Lower lobe of right lung (tissue), 2 donors: ENCODE measurements at places on chromosomes 4 and X. TPM values are rescaled to one million over a fixed set of nuclear protein-coding genes. Genes with fewer than 3 reads are reported as not detected.

- DNase-seq: no peak
- no peaks in the 10 kb centered on the region for H3K27me3 ChIP-seq
- no peaks in the 10 kb centered on the region for H3K36me3 ChIP-seq
- H3K27ac ChIP-seq: no peak overlapping the region
- no peaks in the 10 kb centered on the region for H3K4me1 ChIP-seq
- H3K4me3 ChIP-seq: no peak overlapping the region
These were observed 184.2 kb upstream of the CTSO start for GRCh38 chr4:156137679-156138473.

- H3K4me3 ChIP-seq: no peak overlapping the region
- DNase-seq: no peak
- no peak overlapping the region for H3K27ac ChIP-seq
- H3K36me3 ChIP-seq: peaks cover 8% of the 10 kb centered on the region
- H3K4me1 ChIP-seq: no peaks in the 10 kb centered on the region
These were observed 31.5 kb downstream of the HS3ST1 start for GRCh38 chr4:11397146-11397545.

Gene PFKFB1
- total RNA-seq: 0.27 TPM

Gene PRRG3
- 1.1 TPM for total RNA-seq

Gene CFAP99
- 4.3 TPM for total RNA-seq
